ENCODE measurements at places on chromosomes 6 and 20.

GRCh38 chr20:24608926-24609667 lies 139.7 kb downstream of the SYNDIG1 start:
- no peak for DNase-seq

- DNase-seq: no peak
These were observed 19.3 kb downstream of the KIAA1755 start for GRCh38 chr20:38241201-38241600.

GRCh38 chr20:61332016-61332975 lies 80.2 kb downstream of the CDH4 start:
- no peak for DNase-seq

GRCh38 chr20:20333866-20334265 lies 34.0 kb upstream of the INSM1 start:
- DNase-seq: no peak

- DNase-seq: peak; percentile 39
These were observed 20.6 kb upstream of the SGK2 start for GRCh38 chr20:43537921-43538877.

- DNase-seq: no peak
These were observed 238.0 kb downstream of the TBXT start for GRCh38 chr6:165929607-165930006.

DNA sequence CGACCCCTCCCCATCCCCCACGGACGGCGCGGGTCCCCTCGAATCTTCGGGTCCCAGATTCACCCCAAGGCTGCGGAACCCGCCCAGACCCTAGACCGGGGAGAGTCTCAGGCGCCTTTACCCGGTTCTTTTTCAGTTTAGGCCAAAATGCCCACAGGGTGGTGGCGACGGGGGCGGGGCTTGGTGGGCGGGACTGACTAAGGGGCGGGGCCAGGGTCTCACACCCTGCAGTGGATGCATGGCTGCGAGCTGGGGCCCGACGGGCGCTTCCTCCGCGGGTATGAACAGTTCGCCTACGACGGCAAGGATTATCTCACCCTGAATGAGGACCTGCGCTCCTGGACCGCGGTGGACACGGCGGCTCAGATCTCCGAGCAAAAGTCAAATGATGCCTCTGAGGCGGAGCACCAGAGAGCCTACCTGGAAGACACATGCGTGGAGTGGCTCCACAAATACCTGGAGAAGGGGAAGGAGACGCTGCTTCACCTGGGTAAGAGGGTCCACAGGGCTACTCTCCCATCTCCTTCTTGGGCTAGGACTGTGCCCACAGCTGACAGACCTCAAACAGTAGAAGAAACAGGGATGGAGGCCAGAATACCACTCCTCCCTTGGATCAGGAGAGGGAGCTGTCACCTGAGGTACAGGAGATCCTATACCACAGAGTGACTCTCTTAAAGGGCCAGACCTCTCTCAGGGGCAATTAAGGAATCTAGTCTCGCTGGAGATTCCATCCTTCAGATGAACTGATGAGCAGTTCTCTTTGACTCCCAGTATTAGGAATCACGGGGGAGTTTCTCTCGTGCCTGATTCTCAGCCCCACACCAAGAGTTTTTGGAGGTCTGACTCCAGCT lies 942 bp downstream of the HLA-E start:
- no peak for DNase-seq

DNA sequence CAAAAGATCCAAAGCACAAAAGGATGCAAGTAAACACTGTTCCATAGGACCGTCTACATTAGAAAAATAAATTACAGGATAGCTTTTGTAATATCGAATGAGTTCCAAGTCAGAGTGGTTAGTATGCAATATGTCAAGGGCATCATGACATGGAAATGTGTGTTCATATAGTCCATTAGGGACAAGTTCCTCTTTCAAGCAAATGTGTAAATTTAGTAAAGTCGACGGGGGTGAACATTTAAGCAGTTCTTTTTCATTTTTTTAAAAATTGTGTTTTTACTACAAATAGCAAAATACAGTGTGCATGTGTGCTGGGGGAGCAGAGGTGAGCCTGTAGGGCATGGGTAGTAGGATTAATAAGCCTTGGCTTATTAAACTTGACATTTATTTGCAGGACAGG lies 359.0 kb downstream of the ESR1 start:
- DNase-seq: no peak

Data from NCI-H2081 (cell line).